NCI-H1105 treated with DMSO at 0.1 percent for 48 hours (cell line): ENCODE measurements at places on chromosomes 16 and 17.

DNA sequence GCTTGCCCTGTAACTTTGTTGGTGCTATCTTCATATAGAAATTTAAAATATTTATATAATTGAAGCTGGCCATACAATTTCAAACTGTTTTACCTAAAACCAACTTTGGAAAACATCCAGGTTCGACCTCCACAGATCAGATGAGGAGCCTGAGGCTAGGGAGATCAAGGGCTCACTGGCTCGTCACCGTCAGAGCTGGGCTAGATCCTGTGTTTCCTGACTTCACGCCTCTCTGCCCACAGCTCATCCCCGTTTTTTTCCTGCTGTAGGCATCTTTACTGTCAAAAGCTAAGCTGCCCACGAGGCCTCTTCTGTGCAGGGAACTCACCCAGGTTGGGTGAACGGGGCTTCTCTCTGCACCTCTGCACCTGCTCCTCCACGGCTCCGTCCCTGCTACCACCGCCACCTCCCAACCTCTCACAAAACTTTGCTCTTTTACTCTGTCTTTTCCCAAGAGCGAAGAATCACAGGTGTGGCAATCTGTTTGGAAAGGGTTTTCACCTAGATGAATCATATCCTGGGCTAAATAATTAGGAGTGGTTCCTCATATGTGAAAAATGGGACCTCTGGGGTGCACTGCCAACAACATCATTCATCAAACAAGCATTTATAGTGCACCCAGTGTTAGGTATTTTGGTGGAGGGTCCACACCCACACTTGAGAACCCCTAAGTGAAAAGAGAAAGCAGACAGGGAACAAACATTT, 24.8 kb upstream of the KDM6B start:
- no peak for DNase-seq

- no peak for DNase-seq
Measured at GRCh38 chr16:54822892-54823291, 107.8 kb upstream of the IRX5 start.

- peak; percentile 17 for DNase-seq
Measured at GRCh38 chr16:54748611-54749190, 182.0 kb upstream of the IRX5 start.

- no peak for DNase-seq
Measured at GRCh38 chr17:1810450-1811103, 19.1 kb downstream of the SMYD4 start.

GRCh38 chr17:21539146-21539545, 153.2 kb upstream of the KCNJ18 start:
- DNase-seq, result no peak

GRCh38 chr17:66928949-66929348, 35.6 kb upstream of the CACNG4 start:
- DNase-seq, result no peak

GRCh38 chr16:23351360-23351759, 49.3 kb downstream of the SCNN1B start:
- no peak for DNase-seq

- DNase-seq, result no peak
Measured at GRCh38 chr16:54903047-54903446, 27.6 kb upstream of the IRX5 start.

DNA sequence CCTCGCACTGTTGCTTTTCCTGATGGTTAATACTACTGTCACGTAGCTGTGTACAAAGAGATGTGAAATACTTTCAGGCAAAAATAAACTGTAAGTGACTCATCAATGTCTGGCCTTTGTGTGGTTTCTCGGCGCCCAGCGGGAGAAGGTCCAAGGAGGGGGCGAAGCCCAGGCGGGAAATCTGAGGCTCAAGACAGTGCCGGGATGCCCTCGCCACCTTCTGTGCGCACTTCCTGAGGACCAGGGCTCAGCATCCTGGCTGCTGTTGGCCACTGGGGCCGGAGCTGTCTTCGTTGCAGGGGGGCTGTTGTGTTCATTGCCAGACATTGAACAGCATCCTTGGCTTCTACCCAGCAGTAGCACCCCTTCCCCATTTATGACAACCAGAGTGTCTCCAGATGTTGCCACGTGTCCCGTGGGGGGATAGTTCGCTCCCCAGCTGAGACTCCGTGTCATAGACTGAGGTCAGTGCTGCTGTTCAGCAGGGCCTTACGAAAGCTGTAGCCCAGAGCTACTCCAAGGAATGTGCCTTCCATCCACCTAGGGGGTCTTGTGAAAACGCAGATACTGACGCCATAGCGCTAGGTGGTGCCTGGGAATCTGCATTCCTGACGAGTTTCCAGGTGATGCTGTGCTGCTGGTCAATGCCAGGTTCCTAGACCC, 67.3 kb upstream of the PLCG2 start:
- no peak for DNase-seq

DNA sequence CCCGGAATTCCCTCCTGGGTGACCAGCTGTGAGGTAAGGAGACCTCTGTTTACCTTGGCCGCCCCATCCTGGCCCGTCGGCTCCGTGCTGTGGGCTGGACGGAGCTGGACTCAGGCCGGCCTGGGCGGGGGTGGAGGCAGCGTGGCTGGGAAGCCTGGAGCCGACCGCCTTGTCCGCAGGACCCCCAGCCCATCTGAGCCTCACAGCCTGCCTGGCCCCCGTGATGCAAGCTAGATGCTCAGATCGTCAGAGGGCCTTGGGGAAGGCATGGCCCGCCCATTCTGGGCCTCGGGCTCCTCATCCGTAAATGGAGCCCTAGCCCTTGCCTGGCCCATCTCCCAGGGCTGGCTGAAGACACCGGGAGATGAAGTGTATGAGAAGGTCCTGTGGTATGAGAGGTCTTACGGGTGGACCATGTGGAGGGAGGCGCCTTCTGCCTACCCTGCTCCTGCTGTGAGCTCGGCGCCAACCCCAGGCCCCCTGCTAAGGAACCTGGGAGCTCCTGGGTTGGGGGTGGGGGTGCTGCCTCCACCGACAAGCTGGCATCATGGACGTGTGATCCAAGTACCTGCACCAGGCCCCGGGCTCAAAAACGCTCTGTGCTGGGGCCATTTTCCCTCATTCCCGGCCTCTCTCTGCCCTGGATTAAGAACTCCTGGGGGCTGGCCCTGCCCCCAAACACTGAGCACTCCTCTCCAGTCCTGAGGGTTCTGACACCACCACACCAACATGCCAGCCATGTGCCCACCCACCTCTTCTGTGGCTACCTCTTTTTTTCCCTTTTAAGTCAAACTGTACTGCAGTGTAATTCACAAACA, 5.4 kb upstream of the P2RX1 start:
- DNase-seq, result no peak

GRCh38 chr17:6959700-6960099, 36.1 kb upstream of the ALOX12 start:
- no peak for DNase-seq

GRCh38 chr17:10010752-10011151, 105.7 kb upstream of the RCVRN start:
- DNase-seq, result no peak

DNA sequence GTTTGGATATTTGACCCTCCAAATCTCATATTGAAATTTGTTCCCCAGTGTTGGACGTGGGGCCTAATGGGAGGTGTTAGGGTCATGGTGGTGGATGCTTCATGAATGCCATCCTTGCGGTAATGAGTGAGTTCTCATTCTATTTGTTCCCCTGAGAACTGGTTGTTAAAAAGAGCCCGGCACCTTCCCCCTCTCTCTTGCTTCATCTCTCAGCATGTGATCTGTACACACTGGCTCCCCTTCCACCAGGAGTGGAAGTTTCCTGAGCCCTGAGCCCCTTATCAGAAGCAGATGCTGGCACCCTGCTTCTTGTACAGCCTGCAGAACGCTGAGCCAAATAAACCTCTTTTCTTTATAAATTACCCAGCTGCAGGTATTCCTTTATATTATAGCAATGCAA, 25.6 kb downstream of the PIK3R6 start:
- DNase-seq, result no peak

DNA sequence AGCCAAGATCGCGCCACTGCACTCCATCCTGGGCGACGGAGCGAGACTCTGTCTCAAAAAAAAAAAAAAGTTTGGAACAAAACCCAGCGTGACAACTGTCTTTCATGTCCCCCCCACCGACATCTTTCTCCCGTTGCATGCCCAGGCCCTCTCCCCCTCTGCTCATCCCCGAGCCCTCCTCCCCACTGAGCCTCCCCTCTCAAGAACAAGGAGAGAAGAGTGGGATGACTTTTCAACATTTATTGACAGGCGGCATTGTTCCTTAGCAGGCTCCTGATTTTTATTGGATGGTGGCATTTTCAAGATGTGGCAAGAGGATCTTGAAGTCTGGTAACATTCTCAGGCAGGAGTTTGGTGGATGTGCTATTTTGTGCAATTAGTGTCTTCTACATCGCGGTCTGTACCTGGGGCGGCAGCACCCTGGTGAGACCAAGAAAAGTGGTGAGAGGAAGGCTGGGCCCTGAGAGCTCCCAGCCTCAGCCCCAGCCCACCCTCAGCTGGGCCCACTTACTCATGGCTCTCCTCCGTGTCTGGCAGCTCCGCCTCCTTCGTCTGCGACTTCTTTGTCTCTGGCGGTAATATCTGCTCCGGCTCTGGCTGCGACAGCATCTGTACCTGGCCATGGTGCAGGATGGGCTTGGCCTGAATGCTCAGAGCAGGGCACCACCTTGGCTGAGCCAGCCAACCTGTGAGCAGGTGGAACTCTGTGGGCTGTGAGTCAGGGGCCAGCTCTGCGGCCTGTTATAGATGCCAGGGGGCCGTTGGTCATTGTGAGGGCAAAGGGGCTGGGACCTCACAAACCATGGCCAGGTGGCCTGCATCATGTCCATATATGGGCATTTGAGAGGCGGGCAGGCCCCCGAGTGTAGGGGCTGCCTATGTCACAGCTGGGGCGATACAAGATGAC, at the start of gene PRM1:
Gene PRM1 (minus strand): TSS at position 715 of the 907 bp plus-strand sequence. CDS start 92 bp downstream, at position 623.
- no peak for DNase-seq

- no peak for DNase-seq
Measured at GRCh38 chr17:58275417-58275816, 5.3 kb downstream of the MPO start.

- no peak for DNase-seq
Measured at GRCh38 chr16:8623634-8624033, 2.1 kb downstream of the METTL22 start.

GRCh38 chr17:68910251-68910705, 44.9 kb downstream of the ABCA8 start:
- peak; percentile 28 for DNase-seq

- no peak for DNase-seq
Measured at GRCh38 chr16:28289048-28289447, 3.3 kb upstream of the SBK1 start.

- peak; percentile 51 for DNase-seq
Measured at GRCh38 chr17:58249270-58250133, 11.1 kb downstream of the LPO start.

DNA sequence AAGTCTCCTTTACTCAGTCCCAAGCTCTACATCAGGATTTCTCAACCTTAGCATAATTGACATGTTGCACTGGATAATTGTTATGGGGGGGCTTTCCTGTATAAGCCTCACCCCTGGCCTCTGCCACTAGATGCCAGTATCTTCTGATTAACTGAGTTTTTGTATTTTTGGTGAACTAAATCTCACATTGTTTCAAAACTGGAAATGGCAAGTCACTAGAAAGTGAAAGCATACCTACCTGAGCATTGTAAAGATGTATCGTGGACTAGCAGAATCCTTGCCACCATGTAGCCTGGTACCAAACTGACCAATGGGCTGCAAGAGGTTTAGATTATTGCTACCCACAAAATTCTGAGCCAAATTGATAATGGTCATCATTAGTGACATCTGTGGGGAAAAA, 15.0 kb downstream of the TOP2A start:
- DNase-seq, result no peak
